ENCODE measurements at places on chromosomes 7 and 10.

DNA sequence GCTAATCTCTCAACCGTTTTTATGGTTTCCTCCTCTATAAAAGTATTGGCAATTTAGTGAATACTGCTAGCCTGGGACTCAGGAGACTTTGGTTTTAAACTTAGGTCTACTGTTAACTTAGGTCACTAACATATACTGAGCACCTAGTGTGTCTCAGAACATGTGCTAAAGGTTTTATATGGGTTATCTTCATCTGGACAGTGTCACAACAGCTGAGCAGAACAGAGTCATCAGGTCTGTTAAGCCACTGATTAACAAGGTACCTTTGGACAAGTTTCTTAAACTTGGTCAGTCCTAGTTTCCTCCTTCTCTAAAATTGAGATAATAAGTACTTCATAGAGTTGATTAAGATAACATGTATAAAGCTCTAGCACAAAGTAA lies 30.6 kb downstream of the NET1 start:
- DNase-seq: no peak

- no peak for DNase-seq
Measured at GRCh38 chr10:101285519-101286070, 56.3 kb upstream of the LBX1 start.

- DNase-seq: no peak
Measured at GRCh38 chr10:132508581-132509443, 28.8 kb upstream of the INPP5A start.

DNA sequence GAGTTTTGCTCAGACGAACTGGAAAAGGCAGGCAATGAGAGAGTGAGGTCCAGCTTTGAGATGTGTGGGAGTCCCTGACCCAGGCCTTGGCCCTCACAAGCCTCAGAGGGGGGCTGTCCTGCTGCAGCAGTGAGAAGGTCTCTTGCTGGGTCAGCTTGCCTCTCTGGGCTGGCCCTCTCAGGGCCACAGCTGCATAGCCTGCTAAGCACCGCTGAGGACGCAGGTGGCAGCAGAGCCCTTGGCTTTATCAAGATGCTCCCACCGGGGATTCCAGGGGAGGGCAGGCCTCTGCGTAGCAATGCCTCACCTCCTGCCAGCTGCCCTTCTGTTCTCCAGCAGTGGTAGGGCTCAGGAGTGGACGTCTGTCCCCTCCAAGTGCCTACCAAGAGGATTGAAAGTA lies 128.7 kb downstream of the COBL start:
- DNase-seq: no peak

DNA sequence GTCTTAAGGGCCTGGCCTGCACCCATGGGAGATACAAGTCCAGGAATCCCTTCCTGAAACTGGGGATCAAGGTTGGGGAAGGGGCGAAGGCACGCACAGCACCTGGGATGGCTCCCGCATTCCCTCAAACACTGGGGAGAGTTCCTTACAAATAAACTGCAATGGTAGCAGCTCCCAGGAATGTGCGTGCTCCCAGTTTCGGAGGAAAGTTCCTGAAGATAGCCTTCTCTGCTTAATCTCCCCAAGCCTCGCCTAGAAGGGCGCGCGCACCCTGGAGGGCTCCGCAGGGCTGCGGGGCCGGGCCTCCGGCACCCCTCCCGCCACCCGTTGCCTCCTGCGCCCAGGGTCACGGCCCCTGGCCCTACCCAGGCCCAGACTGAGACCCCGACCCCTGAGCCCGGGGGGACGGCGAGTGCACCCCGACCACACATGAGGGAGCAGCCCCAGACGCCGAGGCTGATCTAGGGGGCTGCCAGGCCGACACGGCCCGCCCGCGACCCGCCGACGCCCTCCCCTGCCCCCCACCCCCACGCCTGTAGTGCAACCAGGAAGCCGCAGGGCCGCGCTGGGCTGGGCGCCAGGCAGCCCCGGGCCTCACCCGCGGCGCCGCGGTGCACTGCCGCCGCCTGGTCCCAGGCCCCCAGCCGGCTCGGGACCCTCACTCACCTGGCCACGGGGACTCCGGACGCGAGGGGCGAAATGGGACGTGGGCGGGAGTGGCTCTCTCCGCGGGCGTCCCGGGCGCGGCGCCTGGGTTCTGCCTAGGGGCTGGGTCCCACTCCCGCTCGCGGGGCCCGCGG lies 460 bp downstream of the ANXA11 start:
- DNase-seq: peak; percentile 36

GRCh38 chr10:128784444-128784843 lies 658.2 kb upstream of the MKI67 start:
- no peak for DNase-seq

- DNase-seq: no peak
Measured at GRCh38 chr10:120098232-120098930, 205.9 kb downstream of the SEC23IP start.

GRCh38 chr10:22589851-22590514 lies 124.4 kb downstream of the PIP4K2A start:
- no peak for DNase-seq

DNA sequence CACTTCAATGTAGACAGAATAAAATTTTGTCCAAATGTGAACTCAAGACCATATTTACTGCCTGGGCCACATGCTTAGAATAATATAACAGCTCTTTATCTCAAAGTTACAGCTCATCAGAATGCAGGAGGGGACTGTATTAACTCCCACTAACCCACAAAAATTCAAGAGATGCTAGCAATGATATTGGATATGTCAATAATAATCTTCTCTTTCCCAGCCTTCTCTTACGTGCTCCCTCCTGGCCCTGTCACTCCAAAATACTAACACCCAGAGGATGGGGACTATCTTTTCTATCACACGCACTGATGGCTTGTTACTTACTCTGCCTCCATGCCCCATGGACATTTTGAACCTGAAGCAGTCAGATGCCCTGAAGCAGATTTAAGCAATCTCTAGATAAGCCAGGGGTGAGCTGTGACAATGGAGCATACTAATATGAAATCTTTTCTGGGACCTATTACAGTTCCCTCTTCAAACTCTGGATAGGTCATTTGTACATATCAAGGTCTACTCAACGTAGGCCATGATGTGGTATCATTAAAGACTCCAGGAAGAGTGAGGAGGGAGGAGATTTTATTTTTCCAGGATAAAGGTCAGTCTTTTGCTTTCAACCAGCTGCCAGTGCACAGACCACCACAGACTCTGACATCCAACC lies 803.0 kb downstream of the GRM8 start:
- DNase-seq: no peak

DNA sequence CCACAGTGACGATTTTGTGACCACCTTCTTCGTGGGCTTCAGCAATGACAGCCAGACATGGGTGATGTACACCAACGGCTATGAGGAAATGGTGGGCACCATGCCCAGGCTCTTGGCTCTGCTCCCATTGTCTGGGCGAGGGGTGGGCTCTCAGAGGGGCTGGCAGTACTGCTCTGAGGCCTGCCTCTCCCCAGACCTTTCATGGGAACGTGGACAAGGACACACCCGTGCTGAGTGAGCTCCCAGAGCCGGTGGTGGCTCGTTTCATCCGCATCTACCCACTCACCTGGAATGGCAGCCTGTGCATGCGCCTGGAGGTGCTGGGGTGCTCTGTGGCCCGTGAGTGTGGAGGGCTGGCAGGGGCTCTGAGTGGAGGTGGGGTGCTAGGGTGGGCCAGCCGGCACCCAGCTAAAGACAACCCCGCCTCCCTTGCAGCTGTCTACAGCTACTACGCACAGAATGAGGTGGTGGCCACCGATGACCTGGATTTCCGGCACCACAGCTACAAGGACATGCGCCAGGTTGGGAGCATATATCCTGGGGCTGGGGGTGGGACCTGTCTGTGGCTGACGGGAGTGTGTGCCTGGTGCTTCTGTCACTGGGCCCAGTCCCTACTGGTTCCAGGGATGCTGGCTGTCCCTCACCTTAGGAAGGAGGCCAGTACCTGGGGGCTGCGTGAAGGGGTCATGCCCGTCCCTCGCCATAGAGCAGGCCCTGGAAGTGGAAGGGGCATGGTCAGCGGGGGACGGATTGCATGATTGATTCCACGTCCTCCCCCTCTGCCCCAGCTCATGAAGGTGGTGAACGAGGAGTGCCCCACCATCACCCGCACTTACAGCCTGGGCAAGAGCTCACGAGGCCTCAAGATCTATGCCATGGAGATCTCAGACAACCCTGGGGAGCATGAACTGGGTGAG lies 6.8 kb downstream of the AEBP1 start:
- DNase-seq: no peak

GRCh38 chr7:106139265-106140251 lies 27.4 kb upstream of the SYPL1 start:
- DNase-seq: no peak

DNA sequence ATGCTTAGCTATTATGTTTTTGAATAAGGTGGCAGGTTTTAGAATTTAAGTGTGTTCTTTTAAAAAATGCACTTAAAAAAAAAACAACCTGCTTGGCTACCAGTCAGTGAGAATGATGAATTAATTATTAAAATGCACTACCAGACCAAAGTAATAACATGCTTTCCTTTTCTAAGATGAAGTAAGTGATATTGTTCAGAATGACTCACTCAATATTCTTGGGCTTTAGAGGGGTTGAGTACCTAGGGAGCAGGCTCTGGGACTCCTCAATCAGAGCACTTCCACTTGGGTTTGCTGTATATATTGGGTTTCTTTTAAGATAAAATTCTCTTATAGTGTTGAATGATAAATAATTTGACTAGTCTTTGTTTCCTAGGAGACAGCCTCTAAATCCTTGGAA lies 8.6 kb downstream of the STAM start:
- DNase-seq: no peak

- no peak for DNase-seq
Measured at GRCh38 chr7:106819546-106819945, 45.5 kb upstream of the PIK3CG start.

DNA sequence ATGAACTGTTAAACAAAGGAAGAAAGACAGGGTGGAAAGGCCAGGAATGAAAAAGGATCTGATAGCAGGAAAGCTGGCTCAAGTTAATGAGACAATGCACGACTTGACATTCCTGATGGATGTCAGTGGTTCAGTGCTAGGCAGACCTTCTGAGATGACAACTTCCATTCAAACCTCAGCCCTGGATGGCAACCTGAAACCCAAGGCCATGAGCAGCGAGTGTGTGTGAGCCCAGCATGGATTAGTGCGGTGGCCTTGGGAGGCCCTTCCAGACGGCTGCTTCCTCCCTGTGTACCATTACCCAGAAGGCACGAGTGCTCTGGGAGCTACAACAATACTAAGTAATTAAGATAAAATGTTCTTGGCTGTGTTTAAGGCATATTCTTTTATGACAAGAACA lies 18.8 kb downstream of the TRIL start:
- DNase-seq: no peak

GRCh38 chr10:125084191-125084613 lies 76.2 kb downstream of the CTBP2 start:
- no peak for DNase-seq

- DNase-seq: no peak
Measured at GRCh38 chr7:124780608-124781007, 15.0 kb upstream of the GPR37 start.

DNA sequence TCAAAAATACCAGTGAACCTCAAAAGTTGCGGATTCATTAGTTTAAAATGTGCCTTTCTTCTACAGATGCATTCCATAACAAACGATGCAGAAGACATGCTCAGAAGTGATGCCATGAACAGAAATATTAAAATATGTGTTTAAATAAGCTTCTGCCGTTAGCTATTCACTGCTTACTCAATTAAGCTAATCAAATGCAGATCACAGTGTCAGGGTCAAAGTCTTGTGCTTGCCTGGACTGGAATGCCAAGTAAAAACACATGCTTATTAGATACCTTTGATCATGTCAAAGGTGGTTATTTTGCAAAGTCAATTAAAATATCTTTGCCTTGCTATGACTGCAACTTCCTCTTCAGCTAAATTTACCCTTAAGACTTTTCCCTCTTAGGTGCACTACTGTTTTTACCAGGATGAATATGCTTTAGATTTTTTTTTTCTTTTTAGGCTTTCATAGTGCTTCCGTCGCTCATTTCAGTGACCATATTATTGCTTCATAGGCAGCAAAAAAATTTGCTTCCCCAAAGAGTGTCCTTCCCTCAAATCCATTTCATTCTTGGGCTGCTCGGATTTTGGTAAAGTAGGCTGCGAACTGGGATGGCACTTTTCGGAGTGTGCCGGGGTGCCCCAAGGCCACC lies 905 bp downstream of the ASB13 start:
- DNase-seq: no peak

DNA sequence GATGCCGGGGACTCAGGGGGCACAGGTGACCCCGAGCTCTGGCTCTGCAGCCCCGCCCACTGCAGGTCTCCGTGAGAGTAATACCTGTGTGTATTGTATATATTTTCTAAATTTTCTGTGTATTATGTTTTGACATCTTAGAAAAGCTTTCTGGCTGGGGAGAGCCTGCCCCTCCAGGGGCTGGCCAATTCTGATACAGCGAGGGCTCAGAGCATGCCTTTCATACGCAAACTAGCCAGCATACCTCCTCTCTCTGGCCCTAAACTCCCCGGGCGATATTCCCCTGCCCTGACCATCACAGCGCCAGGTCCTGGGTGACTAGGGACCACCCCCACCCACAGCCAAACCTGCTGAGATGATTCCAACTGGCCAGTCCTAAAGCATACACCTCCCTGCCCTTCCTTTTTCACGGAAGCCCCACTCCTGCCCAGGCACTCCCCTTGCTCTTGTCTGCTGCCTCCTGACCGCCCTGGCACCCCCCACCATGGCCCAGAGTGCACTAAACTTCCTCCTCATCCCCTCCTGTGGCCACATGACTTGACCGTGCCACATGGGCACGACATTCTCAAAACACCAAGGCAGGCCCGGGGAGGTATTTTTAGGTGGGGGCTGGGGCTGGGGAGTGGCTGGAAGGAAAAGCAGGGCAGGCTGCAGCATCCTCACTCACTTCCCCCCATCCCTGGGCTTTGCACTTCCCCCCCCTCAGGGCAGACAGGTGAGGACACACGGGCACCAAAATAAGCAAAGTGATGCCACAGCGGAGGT lies 61.5 kb downstream of the INSIG1 start:
- no peak for DNase-seq

DNA sequence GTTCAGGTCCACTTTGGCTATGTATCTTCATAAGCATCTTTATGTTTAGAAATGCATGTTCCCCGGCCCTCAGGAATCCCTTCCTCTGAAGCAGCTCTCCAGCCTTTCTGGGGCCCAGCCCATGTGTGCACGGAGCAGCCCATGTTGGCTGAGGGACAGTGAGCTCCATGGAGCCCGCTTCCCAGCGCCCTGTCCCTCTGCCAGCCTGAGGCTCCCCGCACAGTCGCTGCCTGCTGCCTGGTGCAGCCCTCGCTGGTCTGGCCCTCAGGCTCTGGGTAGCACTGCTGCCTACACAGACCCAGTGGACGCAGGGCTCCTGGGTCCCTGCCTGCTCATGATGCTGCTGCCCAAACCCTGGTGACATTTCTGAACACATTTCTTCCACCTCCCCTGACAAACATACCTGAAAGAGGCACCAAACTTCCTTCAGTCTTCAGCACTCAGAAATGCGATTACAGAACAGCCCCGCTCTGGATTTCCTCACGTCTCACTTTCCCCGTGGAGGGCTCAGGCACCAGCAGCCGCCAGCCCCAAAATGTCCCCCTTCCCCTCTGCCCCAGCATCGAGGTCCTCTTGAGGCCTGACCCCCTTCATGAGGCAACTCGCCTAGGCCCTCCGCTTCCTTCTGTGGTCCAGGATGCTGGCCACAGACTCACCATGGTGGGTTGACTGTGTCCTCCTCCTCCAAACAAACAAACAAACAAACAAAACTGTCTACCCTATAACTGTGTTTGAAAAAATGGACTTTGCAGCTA lies 5.0 kb upstream of the TCERG1L start:
- no peak for DNase-seq

Measured in activated naive CD8-positive, alpha-beta T cell treated with anti-CD3 and anti-CD28 coated beads, Interleukin-2, amount 50 U/mL, for 24 hours (primary cell).